Stimulated activated CD4-positive, alpha-beta T cell treated with anti-CD3 and anti-CD28 coated beads, Interleukin-2, amount 100 ng/mL, for 48 hours (primary cell): ENCODE measurements at places on chromosomes 3 and 15.

DNA sequence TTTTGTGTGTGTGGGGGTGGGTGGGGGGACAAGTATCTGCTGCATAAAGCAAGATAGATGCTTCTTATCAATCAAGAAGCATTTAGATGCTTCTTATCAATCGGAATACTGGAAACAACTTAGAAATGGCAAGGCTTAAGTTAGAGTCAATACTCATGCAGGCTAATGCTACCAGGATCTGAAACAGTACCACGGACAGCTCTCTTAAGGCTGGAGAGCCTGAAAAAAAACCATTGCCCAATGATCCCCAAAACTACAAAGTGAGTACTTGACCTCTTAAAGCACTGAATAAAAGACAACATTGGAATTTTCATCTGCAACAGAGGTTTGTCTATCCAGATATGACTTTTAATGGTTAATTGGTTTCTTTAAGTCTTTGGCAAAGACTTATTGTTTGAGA, 262.3 kb downstream of the GAP43 start:
- DNase-seq = no peak

GRCh38 chr3:128482175-128482574, 10.8 kb downstream of the GATA2 start:
- no peak for DNase-seq

DNA sequence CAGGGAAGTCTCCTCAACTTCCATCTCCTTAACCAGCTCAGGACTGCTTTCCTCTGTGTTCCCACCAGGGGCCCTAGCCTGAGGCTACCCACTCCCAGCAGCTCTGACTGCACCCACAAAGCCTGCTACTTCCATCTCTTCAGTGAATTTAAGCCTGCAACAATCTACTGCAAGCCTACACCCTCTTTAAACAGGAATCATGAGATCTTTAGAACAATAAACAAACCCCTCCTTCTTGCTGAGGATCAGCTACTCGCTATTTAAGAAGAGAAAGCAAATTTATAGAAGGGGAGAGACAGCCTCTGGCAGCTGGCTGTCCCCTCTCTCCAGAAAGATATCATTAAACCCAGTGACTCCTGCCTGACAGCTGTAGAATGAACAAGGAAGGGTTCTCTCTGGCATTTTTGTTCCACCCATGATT, 51.9 kb downstream of the ARHGAP31 start:
- DNase-seq = no peak

GRCh38 chr3:10253731-10254130, 5.5 kb downstream of the TATDN2 start:
- DNase-seq = no peak

DNA sequence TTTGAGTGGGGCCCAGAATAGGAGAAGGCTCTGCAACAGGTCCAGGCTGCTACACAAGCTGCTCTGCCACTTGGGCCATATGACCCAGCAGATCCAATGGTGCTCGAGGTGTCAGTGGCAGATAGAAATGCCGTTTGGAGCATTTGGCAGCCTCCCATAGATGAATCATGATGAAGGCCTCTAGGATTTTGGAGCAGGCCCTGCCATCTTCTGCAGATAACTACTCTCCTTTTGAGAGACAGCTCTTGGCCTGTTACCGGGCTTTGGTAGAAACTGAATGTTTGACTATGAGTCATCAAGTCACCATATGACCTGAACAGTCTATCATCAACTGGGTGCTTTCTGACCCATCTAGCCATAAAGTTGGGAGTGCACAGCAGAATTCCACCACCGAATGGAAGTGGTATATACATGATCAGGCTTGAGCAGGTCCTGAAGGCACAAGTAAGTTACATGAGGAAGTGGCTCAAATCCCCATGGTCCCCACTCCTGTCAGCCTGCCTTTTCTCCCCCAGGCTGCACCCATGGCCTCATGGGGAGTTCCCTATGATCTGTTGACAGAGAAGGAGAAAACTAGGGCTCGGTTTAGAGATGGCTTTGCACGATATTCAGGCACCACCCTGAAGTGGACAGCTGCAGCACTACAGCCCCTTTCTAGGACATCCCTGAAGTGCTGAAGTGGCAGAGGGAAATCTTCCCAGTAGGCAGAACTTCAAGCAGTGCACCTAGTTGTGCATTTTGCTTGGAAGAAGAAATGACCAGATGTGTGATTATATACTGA, 971.4 kb downstream of the MCTP2 start:
- DNase-seq = no peak

GRCh38 chr3:160224811-160225175, 429 bp upstream of the C3orf80 start:
- DNase-seq = no peak

DNA sequence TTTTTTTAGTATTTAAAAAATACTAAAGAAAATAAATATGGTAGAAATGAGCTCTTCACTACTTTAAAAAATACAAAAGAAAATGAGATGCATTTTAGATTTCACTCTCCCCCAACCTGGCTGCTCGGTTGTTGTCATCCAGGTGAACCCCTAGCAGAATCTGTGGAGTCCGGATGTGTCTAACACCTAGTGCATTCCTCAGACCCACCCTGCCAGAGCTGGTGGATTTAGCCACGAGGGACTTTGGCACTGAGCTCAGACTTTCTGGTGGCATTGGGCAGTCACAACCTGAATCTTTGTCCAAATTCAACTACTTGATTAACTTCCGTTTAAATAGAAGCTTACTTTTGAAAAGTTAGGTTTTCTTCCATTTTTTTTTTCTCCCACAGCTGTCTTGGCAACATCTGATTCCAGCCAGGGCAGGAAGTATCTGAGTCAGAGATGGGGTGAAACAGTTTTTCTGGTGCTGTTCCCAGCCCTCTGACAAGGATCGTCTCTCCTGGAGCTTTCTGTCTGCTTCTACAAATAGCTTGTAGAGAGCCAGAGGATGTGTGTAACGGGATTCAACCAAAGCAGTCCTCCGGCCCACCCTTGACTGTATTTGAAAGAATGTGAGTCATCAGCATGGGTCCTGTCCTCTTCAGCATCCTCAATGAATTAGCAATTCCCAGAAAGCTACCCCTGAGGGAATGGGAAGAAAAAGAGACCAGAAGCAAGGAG, 301.8 kb upstream of the MCTP2 start:
- DNase-seq = no peak

DNA sequence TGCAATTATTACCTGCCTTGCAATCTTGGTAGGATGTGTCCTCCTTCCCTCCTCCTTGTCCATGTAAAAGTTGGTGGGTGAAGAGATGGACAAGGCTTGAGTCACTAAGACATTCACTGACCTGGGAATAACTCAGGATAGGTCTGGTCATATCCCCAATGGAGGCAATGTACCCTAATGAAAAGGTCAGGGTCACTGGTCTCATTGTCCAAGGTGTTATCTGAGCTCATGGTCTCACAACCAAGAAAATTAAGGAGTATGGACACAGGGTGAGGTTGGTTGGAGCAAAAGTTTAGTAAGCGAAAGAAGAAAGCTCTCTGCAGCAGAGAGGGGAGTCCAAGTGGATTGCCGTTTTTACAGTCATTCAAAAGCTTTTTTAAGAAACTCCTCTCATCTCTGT, 179.0 kb downstream of the SNRPN start:
- no peak for DNase-seq

DNA sequence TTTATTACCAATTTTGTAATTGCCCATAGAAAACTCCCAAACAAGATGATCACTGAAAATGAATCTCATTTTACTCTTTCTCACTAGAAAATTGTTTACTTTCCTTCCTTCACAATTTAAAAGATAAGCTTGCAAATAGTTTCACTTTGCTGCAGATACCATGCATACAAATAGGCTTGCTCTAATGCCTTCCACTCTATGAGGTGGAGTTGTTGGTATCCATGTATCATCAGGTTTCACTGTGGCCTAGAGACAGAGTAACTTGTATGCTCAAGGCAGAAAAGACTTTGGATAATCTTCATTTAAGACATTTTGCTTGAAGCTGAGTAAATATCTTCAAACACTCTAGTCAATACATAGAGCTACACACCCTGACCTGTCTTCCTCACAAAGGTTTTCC, 60.8 kb downstream of the RYK start:
- DNase-seq = no peak

GRCh38 chr3:78830470-78830869, 937.3 kb downstream of the ROBO1 start:
- no peak for DNase-seq

DNA sequence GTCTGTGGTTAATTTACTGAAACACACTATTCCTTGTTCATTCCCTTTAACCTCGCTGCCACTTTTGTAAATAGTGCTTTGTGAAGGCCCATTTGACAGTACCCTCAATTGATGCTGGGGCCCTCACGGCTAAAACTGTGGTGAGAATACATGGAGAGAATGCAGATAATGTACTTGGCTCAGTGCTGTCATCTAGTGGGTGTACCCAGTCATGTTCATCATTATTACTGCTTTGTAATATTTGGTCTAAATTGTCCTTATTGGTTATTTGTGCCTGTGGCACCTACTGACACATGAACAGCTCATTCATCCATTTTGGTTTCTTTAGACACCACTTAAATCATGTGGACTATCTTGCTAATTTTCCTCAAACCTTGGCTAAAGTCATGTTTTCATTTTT, 543.6 kb downstream of the EDEM1 start:
- DNase-seq = no peak

DNA sequence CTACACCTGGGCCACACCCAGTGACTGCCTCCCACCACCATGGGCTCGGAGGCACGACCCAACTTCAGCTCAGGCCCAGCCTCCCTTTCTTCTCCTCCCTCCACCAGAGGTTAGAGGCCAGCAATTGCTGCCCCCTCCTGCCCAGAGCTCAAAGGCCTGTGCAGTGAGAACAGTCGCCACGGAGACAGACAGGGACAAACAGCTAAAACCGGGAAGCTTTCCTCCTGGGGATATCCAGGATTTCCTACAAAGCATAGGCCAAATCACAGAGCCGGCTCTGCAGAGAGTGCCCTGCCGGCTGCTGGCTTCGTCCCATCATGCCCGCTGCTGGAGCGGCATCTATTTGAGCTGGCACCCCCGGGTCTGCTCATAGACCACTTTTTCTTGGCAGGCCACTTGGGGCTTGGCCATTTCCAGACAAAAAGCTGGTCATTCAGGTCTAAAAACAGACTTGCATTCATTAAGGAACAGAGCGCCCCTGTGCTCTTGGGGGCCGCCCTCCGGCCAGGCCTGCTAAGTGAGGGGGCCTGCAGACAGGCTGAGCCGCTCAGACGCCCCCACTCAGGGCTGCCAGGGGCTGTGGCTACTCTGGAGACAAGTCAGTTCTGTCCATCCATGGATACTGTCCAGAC, 17.5 kb downstream of the GRAMD2A start:
- no peak for DNase-seq

DNA sequence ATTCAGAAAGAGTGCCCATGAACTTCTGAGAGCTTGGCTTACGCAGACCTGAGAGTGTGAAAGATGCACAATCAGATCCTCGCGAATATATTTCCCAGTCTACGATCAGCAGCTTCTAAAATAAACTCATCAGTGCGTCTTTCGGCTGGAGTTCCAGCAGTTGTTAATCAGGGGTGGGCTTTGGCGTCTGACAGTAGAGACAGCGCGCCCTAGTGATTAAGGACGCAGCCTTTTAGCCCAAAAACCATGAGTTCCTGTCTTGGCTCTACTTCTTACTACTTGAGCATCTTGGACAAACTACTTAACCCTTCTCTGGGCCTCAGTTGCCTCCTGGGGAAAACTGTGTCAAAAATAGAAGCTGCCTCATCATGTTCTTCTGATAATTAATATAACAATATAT, 15.8 kb upstream of the ARRDC4 start:
- DNase-seq = no peak

DNA sequence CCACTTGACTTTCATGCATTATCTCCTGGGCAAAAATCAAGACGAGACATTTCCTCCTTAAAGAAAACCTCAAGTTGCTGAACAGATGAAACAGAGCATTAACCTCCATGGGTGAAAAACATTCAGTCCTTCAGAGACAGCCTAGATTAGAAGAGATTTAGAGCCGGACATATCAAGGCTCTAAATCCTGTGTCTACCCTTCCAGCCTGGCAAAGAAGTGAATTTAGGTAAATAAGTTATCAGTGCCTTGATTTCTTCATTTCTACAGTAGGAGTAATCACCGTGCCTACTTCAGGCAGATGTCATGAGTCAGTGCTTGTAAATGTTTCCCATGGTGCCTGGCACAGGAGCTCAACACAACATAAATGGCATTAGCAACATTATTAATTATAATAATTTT, 159.3 kb upstream of the PRICKLE2 start:
- DNase-seq = no peak

- DNase-seq = no peak
These were observed 39.0 kb downstream of the MECOM start for GRCh38 chr3:169624533-169624972.

- no peak for DNase-seq
These were observed 230.0 kb downstream of the TUSC7 start for GRCh38 chr3:116939550-116939949.

GRCh38 chr3:141294301-141294700, 62.7 kb downstream of the PXYLP1 start:
- DNase-seq = no peak

DNA sequence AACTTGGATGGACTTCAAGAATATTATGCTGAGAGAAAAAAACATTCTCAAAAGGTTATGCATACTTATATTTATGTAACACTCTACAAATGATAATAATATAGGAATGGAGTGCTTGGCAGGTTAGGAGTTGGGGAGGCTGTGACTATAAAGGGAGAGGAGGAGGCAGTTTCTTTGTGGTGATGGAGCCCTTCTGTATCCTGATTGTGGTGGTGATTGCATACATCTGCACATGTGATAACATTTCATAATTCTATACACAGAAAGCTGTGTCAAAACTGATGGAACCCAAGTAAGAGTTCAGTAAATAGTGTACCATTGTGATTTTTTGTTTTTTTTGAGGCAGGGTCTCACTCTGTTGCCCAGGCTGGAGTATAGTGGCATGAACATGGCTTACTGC, 31.7 kb upstream of the FAM3D start:
- no peak for DNase-seq
